ENCODE measurements at places on chromosomes 5 and 9.

- DNase-seq, result no peak
These were observed 29.9 kb downstream of the SKP1 start for GRCh38 chr5:134146651-134147518.

DNA sequence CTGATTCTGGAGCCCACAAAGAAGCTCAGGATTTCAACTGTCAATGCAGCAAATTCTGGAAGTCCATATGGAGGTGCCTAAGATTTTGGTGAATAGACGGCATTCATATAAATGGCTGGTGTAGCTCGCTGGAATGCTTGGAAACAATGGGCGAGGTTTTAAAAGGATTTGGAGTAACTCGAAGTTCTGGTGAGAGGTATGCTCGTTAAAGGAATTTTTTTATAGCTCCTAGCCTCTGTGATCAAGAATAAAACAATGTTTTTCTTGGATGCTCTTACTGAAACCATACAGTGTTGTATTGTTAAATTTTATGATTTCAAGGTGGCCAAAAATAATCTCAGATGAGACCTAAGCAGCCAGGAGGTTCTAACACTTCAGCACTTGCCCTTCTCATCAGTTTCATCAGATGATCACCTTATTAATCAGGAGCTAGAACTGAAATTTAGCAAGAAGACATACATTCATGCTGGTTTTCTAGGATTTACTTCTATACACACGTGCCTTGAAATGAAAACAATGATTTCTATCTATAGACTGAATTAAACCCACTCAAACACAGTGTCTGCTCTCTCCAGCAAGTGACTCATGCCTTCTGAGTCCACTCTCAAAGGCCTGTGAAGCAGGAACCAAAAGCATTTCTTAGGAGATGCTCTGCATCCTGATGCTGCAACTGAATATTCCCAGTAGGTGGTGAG lies 79.2 kb downstream of the OTULIN start:
- DNase-seq, result no peak

DNA sequence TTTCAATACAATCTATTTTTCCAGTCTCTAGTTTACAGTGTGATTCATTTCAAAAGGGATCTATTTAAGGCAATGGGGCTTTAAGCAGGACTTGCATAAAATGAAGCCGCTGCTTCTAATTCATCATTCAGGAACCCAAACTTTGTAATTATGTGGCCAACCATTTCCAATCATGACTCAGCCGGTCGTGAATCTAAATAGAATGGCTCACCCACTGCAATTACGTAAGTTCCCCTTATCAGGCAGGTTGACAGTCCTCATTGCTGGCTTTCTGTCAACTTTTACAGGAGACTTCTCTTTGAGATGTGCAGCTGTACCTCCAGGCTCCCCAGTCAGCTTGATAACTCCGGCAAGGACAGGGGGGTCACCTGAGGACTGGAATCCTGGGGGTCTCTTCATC lies 152.8 kb upstream of the DAP start:
- no peak for DNase-seq

DNA sequence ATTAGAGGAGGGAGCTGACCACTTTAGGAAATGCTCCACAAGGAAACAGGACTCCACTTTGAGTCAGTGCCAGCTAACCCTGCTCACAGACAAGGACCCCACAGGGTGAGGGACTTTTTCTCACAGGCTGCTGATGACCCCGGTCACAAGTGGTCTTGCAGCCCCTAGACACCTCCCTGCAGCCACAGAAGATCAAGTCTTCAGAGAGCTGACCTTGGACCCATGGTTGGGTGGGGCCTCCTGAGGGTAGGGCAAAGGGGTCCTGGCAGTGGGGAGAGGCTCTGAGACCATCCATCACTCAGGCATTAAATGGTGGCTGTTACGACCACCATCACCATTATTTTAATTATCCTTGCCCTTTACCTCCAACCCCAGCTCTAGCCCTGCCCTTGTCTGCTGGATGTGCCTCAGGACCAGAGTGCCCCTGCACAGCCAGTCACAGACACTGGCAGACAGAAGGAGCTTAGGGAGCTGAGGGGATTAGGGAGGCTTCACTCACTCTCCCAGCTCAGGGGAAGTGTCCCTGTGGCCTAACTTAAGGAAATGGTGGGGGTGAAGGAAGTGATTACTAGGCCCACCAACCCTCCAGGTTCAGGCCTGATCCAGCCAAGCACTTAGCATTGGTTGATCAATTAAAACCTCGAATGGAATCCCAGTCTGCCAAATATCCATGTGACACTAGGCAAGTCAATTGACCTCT lies 1.6 kb downstream of the ACSL6 start:
- DNase-seq, result no peak

GRCh38 chr5:53009816-53010215 lies 20.7 kb downstream of the ITGA2 start:
- DNase-seq, result no peak

DNA sequence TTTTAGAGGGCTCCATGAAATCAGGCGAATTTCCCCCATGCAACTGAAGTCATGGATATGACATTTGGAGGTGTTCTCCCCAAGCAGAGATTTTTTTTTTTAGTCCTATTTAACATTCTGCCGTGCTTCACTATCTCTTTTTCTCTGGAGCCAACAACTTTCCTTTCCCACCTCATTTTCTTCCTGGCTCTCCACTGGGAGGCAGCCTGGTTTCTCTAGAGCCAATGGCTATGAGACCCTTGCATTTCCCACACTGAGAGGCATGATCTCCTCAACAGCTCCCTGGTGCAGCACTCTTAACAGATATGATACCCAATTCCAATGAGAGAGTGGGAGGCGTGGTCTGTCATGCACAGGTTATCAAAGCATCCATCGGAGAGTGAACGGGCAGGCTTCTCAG lies 310.8 kb downstream of the DRD1 start:
- no peak for DNase-seq

GRCh38 chr5:140223567-140223966 lies 48.6 kb downstream of the CYSTM1 start:
- DNase-seq, result no peak

- DNase-seq, result no peak
These were observed 78.9 kb downstream of the PPP2R2B start for GRCh38 chr5:146799671-146800070.

DNA sequence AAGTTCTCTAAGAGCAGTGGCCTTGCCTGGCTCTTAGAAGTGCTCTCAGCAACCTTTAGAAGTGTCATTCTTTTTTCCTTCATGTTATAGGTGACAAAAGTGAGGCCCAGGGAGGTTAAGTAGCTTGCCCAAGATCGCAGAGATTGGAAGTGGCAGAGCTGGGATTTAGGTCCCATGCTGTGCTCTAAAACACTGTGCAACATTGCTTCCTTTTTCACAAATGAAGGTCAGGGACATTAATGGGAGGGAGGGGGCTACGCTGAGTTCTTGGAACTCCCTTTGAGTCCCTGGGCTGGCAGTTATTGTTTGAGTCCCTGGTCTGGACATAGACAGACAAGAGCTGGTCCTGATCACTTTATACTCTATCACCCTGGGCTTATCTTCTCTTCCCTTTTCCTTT lies 45.3 kb downstream of the PAM start:
- no peak for DNase-seq

DNA sequence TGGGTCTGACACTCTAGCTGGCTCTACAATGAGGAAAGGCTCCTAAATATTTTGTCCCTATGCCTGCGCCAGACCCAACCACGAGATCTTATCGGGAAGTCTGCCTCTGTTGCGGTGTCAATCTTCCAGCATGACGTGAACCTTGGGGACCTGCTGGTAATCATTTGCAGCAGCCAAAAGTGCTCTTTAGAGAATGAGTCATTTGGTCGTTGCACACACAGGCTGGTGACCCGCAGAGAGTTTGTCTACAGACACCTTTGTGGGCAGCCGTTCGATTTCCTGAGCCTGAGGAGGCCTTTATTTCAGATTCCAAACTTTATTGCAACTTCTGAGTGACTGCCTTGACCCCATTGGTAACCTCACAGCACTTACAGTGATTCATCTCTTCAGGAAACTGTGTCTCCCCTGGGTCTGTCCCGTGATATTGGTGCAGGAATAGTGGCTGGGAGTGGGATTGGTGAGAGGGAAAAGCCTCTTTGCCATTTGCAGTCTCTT lies 326.1 kb downstream of the NSG2 start:
- no peak for DNase-seq

GRCh38 chr5:146082798-146083197 lies 22.6 kb downstream of the PLAC8L1 start:
- no peak for DNase-seq

GRCh38 chr9:109403766-109404320 lies 83.0 kb upstream of the EPB41L4B start:
- DNase-seq, result no peak

- DNase-seq, result no peak
These were observed 127.0 kb downstream of the SAXO1 start for GRCh38 chr9:18905883-18906629.

DNA sequence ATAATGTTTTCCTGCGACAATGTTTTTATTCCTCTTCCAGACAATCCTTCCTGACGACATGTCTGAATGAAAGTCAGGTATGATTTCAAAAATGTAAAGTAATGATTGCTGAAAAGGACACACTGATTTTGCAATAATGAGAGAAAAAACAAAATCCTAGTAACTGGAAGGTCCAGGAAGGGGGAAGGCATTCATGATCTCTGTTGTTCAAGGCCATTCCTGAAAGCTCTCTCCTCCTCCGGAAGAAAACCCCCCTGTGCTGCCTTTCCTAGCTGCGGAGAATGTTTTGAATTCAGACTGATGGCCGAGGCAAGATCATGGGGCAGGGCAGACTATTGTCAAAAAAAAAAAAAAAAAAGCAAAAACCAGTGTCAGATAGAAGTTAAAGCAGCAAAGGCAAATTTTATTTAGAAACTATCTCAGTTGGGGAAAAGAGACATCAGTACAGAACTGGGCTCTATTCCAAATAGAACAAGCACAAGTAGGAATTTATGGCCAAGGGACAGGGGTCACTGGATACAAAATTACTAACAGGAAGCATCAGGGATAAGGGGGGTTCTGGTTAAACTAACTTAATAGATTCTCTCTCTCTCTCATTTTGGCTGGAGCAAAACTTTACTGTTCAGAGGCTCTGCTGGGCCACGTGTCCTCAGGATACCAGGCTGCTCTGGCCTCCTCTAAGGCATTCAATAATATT lies 36.5 kb upstream of the CTSV start:
- no peak for DNase-seq

- DNase-seq, result no peak
These were observed 464.3 kb upstream of the PAPPA start for GRCh38 chr9:115689331-115689730.

GRCh38 chr9:135924628-135925338 lies 17.4 kb upstream of the CAMSAP1 start:
- DNase-seq, result no peak

DNA sequence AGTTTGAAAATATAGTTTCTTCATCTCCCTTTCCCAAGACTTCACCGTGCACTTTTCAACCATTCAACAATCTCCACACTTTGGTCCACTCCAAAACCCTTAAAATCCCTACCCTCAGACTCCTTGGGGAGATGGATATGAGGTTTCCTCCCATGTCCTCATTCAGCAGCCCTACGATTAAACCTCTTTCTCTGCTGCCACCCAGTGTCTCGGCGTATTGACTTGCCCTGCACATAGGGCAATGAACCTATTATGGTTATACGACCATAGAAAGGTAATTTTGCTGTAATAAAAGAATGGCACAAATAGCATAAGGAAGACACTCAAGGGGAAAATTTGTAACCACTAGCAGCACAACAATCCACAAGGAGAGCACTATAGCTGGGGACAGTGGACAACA lies 803.5 kb downstream of the TLE1 start:
- DNase-seq, result no peak

DNA sequence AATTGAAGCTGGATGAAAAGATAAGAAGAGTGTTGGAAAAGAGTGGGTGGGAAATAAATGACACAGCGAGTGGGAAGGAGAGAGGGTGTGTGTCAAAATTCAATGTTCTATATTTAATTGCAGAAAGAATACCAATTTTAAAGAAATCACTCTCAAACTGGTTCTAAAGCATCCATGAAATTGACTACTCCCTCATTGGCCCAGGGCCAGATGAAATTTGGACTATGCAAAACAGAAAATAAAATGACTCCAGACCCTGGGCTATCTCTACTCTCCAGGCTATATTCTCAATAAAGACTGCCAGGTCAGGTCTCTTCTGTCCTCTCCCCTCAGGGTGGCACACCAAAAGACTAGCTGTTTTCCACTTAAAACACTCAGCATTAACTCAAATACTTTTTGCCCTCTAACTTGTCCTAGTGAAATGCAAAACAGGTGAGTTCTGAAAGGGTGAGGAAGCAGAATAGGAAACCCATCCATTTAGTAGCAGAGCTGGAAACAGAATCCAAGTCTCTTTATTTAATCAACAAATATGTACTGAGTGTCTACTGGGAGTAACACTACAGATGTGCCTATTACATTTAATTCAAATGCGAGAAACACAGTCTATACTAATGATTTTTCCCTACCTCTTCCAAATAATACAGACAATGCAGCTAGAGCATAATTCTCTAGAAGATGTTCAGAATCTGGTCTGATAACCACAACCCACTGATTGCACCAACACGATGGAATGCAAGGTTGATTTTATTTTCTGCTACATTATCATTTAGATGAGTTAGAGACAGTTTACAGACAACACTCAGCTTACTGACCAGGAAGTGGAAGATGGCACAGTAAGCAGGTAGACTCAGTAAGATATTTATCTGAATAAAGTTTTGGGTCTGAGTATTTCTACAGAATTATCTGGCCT lies 42.1 kb downstream of the EFCAB9 start:
- no peak for DNase-seq

DNA sequence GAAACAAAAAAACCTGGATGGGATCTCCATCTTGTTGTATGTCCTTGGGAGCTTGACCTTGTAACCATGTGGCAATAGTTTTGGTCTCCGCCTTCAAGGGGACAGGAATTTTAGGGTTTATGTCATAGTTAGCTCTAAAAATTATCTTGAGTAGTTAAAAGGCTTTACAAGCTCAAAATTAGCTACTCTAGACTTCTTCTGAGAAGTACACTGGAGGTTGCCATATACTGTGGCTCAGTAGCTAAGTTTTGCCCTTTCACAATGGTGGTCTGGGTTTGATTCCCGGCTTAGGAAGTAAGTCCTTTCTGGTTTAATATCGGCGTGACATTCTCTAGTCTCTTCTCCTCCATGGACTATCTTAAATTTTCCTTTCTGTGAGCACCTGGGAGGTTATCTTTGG lies 48.9 kb upstream of the DMAC1 start:
- DNase-seq, result no peak

- DNase-seq, result no peak
These were observed 88.8 kb downstream of the SPRY4 start for GRCh38 chr5:142235870-142236672.

- DNase-seq, result no peak
These were observed 50.9 kb upstream of the HSPB3 start for GRCh38 chr5:54404568-54404967.

Data from activated T-cell treated with anti-CD3 and anti-CD28 coated beads for 1 hour (primary cell).